ENCODE measurements at places on chromosomes 5 and 9. TPM values are rescaled to one million over a fixed set of nuclear protein-coding genes. Genes with fewer than 3 reads are reported as not detected.

DNA sequence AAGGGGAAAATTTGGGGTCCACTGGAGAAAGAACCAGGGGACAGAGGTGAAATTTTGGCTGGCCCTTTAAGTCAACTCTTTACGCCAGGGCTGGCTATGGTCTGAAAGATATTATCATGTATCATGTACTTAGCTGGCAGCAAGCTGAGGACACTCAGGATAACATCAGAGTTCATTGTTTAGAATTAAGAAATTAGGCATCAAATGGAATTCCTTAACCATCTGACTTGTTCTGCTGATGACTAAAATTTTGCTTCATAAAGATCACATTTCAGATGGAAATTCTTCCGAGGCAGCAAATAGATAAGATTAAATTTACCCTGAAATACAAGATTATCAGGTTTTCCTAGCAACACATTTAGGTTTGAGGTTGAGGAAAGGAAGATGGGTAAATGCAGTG, 269.4 kb upstream of the KLF9 start:
- no peak for DNase-seq

DNA sequence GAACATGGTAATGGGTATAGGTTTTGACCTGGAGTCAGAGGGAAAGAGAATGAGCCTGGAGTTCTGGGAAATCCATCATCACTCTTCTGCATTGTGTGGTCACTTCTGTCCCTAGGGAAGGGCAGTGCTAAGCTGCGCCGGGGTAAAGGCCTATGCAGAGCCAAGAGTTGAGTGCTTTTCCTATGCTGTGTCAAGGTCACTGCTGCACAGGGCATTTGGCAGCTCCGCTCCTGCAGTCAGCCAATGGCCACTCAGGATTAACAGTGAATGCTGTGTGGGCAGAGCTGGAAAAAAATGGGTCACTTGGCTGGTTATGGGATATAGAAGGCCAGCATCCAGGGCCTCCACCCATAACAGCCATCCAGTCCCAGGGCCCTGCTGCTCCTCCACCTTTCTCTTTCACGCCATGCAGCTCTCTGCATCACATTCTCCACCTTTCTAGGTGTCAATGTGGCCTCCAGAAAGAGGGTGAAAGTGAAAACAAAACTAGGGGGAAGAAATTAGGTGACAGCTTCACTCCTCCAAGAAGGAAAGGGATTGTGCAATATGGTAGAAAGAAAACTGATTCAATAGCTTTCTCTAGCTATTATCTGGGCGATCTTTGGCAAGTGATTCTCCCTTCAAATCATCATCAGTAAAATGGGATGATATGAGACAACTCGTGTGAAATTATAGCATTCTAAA, 279.3 kb upstream of the ANKRD55 start:
- no peak for DNase-seq

Gene DPP7
- total RNA-seq, result 53.6 TPM

DNA sequence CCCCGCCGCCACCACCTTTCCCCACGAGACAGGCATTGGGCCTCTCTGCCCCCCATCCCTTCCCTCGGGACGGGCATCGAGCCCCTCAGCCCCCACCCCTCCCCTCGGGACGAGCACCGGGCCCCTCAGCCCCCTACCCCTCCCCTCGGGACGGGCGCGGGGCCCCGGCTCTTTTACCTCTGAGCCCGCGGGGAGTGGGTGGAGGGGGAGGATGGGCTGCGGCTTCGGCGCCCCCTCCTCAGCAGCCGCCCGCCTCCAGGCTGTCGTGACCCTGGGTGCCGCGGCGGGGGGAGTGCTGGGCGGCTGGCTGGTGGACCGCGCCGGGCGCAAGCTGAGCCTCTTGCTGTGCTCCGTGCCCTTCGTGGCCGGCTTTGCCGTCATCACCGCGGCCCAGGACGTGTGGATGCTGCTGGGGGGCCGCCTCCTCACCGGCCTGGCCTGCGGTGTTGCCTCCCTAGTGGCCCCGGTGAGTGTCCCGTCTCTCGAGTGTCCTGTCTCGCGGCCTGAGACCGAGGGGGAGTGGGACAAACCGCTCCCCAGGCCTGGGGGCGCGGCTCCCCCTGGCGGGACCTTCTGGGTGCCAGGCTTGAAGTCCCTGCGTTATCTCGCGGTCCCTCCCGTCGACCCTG, 791 bp downstream of the SLC2A8 start:
- peak; percentile 33 for DNase-seq

Gene ZNF367
- total RNA-seq, result 25.8 TPM

GRCh38 chr9:124074746-124075145, 63.2 kb downstream of the LHX2 start:
- DNase-seq, result no peak

DNA sequence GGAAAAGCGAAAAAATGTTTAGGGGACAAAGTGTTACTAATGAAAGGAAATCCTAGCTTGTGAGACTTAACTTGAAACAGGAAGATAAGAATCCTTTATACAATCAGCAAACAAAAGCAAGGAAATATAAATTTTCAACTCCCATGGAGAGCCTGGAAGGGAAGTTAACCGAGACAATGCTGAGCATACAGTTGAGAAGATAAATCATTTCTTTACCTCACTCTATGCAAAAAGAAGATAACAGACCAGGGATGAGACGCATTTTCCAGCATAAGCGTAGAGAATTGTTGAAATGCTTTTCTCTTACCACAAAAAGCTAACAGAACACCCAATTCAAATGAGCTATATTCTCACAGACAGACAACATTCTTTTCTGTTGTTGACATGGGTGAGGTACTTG, 309.6 kb downstream of the CWC27 start:
- DNase-seq, result no peak
